ENCODE measurements at places on chromosomes 4 and X.

GRCh38 chrX:66023385-66024091 lies 16.3 kb downstream of the VSIG4 start:
- no peak for DNase-seq

DNA sequence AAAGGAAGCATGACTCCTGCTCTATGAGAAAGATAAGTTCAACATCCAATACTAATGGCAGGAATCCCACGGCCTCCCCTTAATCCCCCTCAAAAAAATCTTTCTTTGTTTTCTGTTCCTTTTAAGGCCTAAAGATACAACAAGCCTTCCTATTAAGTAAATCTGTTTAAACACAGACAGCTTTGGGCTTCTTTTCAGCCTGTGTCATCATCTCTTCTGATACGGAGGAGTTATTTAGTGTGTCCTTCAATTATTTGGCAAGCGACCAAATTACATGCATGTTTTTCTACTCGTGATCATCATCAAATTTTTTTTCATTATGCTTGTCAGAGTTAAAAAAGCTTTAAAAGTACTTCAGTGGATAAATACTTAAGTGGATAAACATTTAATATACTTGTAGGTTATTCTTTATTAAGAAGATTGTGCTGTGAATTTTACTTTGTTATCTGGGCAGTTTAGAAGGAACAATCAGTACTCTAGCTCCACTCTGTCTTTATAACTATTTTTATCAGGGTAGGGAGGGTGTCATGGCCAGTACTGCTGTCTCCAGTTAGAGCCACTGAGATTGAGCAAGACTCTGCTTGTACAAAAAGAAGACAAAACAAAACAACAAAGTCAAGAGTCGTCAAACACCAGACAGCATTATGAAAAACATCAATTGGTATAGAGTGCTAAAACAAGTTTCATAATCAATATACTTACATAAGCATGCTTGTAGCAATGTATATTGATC lies 210.7 kb downstream of the PRR32 start:
- no peak for DNase-seq

DNA sequence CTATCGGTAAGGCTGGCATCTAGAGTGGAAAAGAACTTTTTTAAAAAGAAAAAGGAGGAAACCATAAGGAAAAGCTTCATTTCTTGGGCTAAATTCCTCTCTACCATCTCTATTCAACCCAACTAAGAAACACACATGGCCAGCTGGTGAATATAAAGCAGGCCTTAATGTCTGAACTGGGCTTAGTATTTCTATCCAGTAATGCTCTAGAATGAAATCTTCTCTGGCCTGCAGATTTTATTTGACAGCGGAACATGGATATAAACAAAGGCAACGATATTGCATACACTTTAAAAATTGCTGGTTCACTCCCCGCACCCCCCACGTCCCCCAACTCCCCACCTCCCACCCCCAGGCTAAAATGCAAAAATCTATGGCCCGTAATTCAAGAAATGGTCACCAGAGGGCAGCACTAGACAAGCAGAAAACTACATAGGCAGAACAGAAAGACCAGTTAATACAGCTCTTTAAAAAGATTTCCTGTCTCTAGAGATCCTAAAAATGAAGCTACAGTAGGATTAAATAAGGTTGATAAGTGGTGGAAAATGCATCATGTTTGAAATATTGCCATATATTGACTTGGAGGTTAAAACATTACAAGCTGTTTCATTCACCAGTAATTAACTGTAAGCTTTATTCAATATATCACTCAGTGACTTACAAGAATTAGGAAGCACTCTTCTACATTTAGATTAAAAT lies 155.2 kb upstream of the GALNT7 start:
- DNase-seq, result peak; percentile 56

GRCh38 chr4:165827018-165827417 lies 46.0 kb upstream of the TLL1 start:
- no peak for DNase-seq

DNA sequence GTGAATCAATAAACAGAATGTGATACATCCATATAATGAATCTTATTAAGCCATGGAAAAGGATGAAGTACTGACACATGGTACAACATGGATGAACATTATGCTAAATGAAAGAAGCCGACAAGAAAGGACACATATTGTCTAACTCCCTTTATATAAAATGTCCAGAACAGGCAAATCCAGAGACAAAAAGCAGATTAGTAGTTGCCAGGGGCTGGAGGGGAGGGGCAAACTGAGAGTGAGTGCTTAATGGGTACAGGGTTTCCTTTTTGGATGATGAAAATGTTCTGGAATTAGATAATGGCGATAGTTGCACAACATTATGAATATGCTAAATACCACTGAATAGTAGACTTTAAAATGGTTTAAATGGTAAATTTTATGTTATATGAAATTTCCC lies 17.4 kb downstream of the ADGRG4 start:
- DNase-seq, result no peak

DNA sequence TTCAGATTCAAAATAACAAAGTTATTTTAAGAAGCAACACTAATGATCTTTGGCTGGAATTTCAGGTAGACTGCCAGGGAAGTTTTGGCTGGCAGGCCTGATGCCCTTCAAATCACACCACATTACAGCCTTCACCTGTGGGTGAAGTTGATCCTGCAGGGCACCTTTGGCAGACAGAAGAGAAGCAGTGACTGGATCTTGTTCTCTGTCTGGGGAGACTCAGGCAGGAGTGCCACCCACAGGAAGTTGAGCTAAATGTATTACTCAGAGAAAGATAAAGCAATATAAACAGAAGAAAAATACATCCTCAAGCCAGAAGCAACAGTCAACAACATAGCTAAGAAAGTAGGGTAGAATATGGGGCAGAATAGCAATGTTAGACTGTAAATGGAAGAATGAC lies 12.8 kb upstream of the CFAP299 start:
- DNase-seq, result peak; percentile 7

- peak; percentile 7 for DNase-seq
Measured at GRCh38 chrX:47030339-47030738, 47.9 kb upstream of the RGN start.

DNA sequence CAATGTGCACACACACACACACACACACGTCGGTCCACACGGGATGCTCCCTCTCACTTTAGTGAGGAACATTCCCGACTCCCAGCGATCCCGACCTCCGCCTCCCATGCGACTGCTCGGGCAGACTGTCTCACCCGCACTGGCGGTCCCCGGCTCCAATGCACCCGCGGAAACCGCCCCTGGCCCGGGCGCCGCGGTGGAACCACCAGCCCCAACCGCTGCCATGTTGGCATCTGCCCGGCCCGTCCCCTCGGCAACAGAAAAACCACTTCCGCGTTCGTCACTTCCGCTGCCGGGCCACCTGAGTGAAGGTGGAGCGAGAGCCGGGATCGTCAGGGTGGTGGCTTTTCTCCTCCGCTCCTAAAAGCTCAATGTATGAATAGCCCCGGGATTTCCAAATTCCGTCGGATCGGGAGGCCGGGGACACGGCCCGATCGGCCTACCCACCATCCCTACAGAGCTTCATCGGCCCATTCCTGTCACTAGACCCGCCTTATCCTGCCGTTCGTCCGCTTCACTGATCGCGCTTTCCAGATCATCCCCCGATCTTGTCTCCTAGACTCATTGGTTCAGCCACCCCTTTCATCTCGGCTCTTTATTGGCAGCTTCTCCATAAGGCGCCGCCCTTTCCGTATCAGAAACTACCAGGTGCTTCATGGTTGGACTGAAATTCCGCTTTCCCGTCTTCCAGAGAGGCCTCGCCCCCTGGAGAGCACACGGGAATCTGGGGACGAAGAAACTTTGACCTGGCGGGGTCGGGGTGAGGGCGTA lies at the start of gene SLC35A2:
SLC35A2 (minus strand) TSS at position 235 of the 771 bp plus-strand sequence; CDS start at position 225, 10 bp downstream.
- peak; percentile 89 for DNase-seq

GRCh38 chr4:118281611-118282442 lies 71.0 kb downstream of the PRSS12 start:
- DNase-seq, result no peak

DNA sequence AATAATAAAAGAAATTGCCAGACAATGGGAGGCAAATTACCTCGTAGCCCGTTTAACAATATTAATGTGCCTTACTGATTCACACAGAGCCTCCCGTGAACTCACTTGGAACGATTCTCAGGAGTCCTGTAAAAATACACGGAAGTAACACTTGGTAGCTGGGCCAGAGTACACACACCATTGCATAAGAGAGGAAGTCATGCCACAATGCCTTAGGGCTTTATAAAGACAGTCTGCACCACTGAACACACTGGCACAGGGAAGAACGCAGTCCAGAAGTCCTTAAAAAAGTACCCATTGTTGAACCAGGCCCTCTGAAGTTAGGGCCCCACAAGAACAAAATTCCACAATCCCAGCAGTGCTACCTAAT lies 15.1 kb downstream of the SLC2A9 start:
- DNase-seq, result no peak

DNA sequence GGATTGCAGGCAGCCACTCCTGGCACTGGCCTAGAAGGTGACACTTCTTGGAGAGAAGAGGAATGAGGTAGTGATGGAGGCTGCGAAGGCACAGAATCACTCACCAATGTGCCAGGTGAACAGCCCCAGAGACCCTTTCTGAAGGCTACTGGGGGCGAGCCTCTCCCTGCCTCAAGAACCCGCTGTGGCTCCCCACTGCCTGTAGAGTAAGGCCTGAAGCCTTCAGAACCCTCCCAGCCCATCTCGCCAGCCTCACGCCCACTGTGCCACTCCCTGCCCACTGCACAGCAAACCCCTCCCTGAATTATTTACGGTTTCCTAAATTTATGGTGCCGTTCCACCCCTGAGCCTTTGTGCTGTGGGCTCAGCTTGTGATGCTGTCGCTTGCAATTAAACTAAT lies 24.2 kb upstream of the SORCS2 start:
- DNase-seq, result no peak

DNA sequence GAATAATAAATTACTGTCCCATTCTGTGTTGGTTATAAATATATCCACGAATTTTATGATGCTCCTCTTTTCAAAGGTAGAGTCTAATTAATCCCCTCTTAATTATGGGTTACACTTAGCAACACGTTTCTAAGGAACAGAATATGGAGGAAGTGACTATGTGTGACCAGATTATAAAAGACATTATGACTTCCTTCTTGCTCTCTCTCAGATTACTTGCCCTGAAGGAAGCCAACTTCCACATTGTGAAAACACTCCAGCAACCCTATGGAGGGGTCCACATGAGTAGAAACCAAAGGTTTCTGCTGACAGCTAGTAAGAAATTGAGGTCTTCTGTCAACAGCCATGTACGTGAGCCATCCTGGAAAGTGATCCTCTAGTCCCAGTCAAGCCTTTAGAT lies 59.3 kb downstream of the WDFY3 start:
- no peak for DNase-seq

GRCh38 chr4:86032476-86033022 lies 327.3 kb downstream of the MAPK10 start:
- no peak for DNase-seq

- DNase-seq, result no peak
Measured at GRCh38 chr4:171334549-171334948, 478.7 kb upstream of the GALNTL6 start.

- DNase-seq, result no peak
Measured at GRCh38 chr4:41712425-41712824, 36.1 kb downstream of the PHOX2B start.

DNA sequence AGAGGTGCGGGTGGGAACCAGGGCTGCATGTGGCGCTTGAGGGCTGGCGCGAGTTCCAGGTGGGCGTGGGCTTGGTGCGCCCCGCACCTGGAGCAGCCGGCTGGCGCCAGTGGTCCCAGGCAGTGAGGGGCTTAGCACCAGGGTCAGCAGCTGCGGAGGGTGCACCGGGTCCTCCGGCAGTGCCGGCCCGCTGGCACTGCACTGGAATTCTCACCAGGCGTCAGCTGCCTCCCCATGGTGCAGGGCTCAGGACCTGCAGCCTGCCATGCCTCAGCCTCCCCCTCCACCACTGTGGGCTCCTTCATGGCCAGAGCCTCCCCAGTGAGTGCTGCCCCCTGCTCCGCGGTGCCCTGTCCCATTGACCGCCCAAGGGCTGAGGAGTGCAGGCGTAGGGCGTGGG lies 174.0 kb downstream of the ADAM29 start:
- DNase-seq, result no peak

- DNase-seq, result no peak
Measured at GRCh38 chr4:73438582-73439215, 2.7 kb downstream of the AFP start.

DNA sequence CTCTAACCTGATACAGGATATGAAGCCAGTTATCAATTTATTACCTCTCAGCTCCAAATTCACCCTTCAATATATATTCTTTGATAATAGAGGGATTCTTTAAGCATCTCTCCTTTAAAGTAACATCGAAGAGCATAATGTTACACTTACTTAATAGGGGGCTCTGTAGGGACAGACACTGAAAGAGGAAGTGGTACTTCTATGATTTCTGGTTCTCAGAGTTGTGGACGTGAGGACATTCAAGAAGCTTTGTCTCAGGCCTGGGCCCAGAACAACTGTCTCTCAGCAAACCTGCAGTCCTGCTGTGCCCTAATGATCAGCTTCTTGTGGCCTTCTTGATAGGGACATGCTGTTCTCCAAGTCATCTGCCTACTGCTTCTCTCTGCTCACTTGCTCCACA lies 4.2 kb upstream of the ZXDB start:
- DNase-seq, result no peak

GRCh38 chr4:32010221-32010620 lies 1290.1 kb downstream of the PCDH7 start:
- DNase-seq, result no peak
